ENCODE measurements at places on chromosomes 2 and 18.

DNA sequence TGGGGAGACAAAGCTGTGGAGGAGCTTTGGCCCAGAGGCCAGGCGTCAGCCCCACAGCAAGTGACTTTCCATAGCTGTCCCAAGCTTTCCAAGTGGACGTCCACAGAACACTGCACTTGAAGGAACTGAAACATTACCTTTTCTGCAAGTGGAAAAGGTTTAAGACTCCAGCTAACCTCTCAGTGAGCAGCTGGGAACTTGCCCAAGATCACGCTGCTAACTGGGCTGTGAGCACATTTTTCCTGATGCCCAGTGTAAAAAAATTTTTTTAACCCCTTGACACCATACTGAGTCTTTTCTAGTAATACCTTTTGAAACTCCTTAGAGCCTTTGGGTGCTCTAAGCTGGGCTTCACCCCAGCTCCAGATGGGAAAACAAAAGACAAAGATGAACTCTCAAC is 256.7 kb downstream of the HAUS1 start:
- no peak for DNase-seq

DNA sequence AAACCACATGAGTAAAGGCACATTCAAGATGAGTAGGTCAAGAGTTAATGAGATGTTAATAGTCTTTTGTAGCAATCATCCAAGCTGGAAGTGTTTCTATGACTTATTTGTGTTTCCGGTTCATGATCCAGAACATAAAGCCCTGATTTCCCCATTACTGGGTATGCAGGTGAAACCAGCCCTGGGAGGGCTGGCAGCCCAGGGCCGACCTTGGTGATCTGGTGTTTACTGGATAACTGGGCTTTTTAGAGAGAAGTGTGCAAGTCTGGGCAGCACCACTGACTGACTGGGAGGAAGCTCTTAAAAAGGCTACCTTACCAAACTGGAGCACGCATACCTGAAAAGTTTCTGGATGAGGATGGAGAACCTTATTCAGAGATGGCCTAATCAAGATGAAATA is 431.6 kb upstream of the VRK2 start:
- DNase-seq = no peak

DNA sequence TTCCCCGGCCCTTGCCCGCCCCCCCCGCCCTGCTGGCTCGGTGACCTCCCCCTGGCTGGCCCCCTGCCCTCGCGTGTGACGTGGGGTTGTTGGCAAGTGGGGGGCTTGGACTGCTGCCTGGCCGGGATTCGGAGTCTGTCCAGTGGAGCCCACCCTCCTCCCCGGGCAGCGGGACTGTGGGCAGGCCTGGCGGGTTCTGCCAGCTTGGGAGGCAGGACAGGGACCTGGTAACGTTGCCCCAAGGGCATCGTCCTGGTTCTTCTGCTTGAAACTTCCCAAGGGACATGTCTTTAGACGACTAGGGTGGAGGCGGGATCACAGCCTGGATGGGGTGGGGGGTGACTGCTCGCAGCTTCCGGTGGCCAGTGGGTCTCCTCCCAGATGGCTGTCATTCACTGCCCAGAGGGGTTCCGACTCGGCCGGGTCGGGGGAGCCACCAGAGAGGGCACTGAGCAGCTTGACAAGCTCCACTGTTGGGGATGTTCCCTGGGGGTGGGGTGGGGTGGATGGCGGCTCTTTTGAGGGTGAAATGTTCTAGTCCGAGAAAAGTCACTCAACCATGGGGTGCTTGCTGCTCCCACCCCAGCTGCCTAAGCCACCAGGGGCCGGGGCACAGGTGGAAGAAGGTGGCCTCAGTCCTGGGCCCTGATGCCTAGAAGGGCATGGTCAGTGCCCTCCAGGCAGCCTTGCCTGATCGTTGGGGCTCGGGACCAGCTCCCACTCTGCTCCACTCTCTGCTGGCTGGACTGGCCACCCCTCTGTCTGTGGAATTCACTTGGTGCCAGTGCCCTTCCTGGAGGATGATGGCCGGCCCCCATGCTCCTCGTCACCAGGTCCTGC is 4.3 kb upstream of the HS6ST1 start:
- DNase-seq = no peak

GRCh38 chr2:221478485-221478863 is 93.6 kb downstream of the EPHA4 start:
- DNase-seq = no peak

DNA sequence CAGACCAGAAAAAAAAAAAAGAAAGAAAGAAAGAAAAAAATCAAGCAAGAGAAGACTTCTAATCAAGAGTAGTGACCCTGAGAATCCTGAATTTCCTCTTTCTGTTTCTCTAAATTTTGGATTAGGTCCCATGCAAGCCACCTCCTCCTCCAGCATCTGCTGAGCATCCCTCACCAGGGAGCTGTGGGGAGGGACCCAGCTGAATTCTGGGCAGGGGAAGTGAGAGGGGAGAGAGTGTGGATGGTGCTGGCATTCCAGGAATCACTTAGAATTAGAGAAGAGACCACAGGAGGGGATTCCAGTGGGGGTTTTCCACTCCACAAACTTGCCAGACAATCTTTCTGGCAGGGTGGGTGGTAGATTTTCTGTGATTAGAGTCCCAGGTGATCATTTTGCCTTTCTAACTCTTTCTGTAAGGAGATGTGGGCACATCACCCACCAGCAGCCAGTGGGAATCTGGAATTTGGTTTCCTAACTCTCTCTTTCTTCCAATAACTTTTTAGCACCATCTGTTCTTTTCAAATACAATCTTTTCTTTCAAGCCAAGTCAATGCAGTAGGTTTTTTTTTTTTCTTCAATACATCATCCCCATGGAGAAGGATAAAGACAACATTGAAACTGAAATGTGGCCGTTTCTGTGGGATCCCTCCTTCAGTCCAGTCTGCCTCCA is 279.2 kb downstream of the CLIP4 start:
- DNase-seq = no peak

DNA sequence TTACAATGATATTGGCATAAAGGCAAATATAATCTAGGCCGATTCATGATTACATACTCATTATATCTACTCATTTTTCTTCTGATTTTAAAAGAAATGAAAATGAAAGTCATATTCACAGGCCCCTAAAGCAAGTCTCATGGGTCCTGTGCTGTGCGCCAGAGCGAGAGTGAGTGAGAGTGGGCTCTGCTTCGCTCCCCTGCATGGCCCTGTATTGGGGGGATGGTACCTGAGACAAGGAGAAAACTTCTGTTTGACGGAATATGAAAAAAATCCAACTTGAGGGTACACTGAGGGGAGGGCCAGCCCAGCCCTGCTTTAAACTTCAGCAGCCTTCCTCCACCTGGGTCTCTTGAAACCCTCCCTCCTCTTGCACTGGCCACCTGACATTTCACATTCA is 81.4 kb upstream of the RGPD5 start:
- no peak for DNase-seq

- peak; percentile 3 for DNase-seq
Observed at GRCh38 chr2:172864182-172864581, 128.5 kb downstream of the RAPGEF4 start.

- DNase-seq = no peak
Observed at GRCh38 chr2:195342061-195342460, 315.0 kb upstream of the SLC39A10 start.

- no peak for DNase-seq
Observed at GRCh38 chr2:118878531-118879149, 31.2 kb upstream of the EN1 start.

- no peak for DNase-seq
Observed at GRCh38 chr18:53056064-53056463, 716.1 kb downstream of the DCC start.

- DNase-seq = no peak
Observed at GRCh38 chr2:20877960-20878359, 55.1 kb upstream of the LDAH start.

All from germinal center (tissue), 1 donor.